Stimulated activated CD8-positive, alpha-beta memory T cell treated with anti-CD3 and anti-CD28 coated beads, Interleukin-7, amount 100 ng/mL, for 48 hours (primary cell): ENCODE measurements at places on chromosomes 3 and 15.
A peak's percentile ranks its signal among the peaks of the same experiment; 100 is the strongest.

DNA sequence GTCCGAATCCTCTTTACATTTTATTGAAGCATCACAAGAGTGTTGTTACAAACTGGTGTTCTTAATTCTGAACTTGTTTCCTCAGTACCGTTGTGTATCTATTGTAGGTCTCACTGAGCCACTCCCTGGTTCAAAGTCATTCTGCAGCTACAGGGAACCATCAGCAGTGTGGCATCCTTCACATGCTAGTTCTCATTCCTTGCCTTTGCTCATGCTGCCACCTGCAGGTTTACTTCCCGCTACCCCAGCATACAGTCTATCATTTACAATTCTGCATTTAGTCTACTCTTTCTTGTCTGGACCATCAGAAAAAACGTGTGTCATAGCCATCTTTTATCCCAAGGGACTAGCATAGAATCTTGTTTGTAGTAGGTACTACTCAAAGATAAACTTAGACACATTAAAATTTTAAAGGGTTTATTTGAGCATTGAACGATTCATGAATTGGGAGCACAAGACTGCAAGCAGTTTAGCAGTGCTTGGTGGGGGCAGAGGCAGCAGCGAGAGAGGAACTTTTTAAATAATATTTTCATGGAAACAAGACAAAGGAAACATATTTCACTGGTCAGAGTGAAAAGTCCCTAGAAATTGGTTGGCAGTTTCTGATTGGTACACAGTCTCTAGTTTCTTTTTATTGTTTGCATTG is 402.1 kb downstream of the CADM2 start:
- no peak for DNase-seq

DNA sequence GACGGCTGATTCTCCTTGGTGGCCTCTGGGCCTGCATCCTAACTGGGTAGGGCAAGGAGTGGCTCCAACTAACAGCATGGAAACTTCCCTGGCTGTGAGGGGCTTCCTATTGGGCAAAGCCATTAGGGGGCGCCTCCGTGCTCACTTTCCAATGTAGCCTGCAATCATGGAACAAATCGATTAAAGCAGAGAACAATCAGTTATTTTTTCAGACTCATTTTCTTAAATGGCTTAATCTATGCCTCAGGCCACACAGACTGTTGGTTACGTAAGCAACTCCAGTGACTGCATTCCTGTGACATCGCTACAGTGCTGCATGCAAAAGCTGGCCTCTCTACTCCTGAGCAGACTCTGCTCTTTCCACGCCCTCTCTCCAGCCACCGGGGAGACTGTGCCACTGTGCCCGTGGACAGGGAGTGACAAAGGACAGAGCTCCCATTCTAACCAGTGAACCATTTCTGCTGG is 278.9 kb downstream of the KLF13 start:
- no peak for DNase-seq

- DNase-seq: no peak
These were observed 37.1 kb downstream of the EIF4E3 start for GRCh38 chr3:71688121-71688520.

GRCh38 chr3:154584974-154585373 is 155.0 kb upstream of the GPR149 start:
- DNase-seq: no peak

- DNase-seq: no peak
These were observed 321.4 kb upstream of the IL12A start for GRCh38 chr3:159667261-159667660.

- no peak for DNase-seq
These were observed 30.5 kb upstream of the XIRP1 start for GRCh38 chr3:39222939-39223338.

GRCh38 chr15:39687965-39688364 is 94.7 kb downstream of the FSIP1 start:
- no peak for DNase-seq

DNA sequence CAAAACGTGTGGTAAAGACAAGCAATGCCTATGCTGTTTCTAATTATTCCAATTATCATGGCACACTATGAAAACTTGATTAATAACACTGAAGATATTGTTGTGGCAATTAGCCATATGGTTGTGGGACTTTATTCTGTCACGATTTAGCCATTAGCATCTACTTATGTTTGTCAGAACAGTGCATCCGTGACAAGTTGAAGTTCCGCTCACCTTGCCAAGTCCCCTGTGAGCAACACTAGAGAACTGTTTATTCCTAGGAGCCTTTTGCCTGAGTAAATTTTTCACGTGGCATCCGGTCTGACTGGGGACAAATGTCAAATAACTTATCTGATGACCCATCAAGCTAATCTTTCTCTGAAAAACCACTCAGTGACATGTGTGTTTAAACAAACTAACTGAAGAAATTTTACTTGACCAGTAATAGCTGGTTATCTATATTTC is 403.3 kb downstream of the TBC1D5 start:
- DNase-seq: no peak

GRCh38 chr3:151766454-151766853 is 32.7 kb downstream of the AADACL2 start:
- no peak for DNase-seq

DNA sequence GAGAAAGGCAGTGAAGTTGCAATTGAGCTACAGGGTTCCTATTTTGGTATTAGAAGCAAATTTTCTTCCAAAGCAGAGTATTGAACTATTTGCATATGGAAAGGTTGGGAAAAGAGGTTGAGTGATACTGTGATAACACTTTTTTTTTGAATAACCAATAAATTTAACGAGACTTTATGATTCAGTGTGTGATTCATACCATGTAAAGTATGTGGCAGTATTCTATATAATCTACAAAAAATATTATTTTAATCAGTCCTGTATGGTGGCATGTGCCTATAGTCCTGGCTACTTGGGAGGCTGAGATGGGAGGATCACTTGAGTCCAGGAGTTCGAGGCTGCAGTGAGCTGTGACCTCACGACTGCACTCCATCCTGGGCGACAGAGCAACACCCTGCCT is 206.9 kb downstream of the BBX start:
- DNase-seq: no peak

- DNase-seq: no peak
These were observed 1075.3 kb upstream of the ALCAM start for GRCh38 chr3:104291437-104291851.

- no peak for DNase-seq
These were observed 2.6 kb downstream of the ZBTB47 start for GRCh38 chr3:42655980-42656679.

- no peak for DNase-seq
These were observed 392.8 kb upstream of the WNT5A start for GRCh38 chr3:55879901-55880331.

DNA sequence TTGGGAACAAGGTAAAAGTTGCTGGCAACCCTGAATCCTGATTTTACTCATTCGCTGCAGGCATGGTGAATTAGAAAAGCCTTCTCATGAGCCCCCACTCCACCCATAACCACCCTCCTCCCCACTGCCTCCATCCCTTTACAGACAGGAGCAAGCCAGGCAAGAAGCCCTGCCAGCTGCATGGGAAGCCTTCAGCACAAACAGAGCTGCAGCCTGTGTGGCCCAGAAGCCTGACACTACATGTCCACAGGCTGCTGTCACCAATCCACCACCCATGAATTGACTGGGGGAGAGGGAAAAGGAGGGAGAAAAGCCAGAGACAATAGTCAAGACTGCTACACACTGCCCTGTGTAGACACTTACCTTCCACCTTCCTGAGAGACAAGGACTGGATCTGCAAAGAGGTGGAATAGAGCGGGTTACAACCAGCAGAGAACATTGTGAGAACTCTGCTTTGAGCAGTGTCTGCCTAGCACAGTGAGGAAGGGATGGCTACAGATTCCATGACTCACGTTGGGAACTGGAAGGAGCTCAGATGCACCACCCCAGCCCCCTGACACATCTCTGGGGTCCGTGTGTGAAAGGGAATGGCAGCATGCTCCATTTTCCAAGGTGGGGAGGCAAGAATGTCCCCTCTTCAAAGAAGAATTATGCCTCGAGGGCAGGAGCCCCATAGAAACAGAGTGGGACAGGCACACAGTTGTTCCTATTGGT is 33.9 kb downstream of the DZIP1L start:
- DNase-seq: no peak

DNA sequence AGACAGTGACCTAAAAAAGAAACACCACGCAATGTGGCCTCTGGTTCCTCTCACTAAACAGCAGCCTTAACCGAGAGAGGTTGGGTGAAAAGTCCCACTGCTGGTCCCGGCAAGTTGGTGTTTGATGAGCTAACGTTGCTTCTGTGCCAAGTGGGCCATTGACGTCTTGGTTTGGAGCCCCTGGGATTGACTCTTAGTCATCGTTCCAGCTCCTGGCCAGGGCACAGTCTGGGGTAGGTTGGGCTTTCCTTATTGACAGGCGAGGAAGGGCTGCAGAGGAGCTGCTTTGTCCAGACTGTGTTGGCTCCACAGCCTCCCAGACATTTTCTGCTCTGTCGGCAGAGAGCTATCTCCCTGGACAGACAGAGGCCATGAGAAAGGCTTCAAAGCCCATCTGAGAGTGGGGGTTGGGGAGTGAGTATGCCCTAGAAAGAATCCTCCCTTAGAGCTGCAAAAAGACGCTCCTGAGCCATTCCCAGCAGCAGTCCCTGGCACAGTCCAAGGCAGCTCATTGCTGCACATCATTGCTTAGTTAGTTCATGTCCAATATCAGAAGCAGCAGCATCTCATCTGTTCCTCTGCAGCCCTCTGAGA is 28.6 kb upstream of the C3orf80 start:
- no peak for DNase-seq

- DNase-seq: no peak
These were observed 18.6 kb downstream of the WHAMM start for GRCh38 chr15:82828075-82828474.

GRCh38 chr3:133588784-133589465 is 15.4 kb downstream of the CDV3 start:
- DNase-seq: no peak

- DNase-seq: no peak
These were observed 279.7 kb downstream of the ZBTB20 start for GRCh38 chr3:114867359-114867758.

- DNase-seq: no peak
These were observed 753 bp downstream of the ITGB5 start for GRCh38 chr3:124886168-124887056.

DNA sequence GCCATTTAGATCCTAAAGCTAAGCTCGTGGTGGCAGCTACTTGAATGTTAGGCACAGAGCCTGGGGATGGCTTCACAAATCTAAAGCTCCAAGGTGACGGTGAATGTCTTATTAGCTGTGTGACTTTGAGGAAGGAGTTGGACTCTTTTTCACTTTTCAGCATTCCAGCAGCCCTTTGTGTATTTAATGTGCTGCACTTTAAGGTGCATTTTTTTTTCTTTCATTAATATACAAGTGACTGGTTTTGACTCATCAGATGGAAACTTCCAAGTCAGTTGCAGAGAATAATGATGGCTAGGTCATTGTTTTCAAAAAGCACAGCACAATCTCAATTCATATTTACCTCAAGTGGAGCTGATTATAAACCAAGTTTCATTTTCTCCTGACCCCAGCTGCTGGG is 55.8 kb downstream of the TMED3 start:
- no peak for DNase-seq

- DNase-seq: peak; percentile 27
These were observed 69.3 kb downstream of the MESD start for GRCh38 chr15:80920271-80920699.

DNA sequence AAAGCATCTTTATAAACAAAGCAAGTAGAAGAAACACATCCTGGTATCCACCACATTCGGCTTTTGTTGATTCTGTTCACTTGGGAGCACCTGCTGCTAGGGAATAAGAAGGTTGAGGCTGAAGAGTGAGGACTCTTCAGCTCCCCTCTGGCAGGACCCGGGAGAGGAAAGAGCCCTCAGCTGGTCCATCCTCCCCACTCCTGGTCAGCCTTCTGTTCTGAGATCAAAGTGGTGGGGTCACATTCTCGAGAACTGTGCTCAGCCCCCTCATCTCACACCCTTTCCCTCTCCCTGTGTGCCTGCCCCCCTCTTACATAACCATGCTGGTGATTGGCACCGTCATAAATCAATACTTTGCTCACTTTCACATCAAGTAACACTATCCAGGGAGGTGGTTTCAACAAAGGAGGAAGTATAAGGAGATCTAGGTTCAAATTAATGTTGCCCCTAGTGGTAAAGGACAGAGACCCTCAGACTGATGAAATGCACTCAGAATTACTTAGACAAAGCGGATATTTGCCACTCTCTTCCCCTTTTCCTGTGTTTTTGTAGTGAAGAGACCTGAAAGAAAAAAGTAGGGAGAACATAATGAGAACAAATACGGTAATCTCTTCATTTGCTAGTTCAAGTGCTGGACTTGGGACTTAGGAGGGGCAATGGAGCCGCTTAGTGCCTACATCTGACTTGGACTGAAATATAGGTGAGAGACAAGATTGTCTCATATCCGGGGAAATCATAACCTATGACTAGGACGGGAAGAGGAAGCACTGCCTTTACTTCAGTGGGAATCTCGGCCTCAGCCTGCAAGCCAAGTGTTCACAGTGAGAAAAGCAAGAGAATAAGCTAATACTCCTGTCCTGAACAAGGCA is at the start of gene NR1I2:
TSS of gene NR1I2 (plus strand) at position 772 of the 869 bp plus-strand sequence.
- DNase-seq: no peak

- no peak for DNase-seq
These were observed 67.7 kb upstream of the OSTN start for GRCh38 chr3:191131305-191131704.

- DNase-seq: no peak
These were observed 54.8 kb downstream of the SQOR start for GRCh38 chr15:45689616-45690015.

DNA sequence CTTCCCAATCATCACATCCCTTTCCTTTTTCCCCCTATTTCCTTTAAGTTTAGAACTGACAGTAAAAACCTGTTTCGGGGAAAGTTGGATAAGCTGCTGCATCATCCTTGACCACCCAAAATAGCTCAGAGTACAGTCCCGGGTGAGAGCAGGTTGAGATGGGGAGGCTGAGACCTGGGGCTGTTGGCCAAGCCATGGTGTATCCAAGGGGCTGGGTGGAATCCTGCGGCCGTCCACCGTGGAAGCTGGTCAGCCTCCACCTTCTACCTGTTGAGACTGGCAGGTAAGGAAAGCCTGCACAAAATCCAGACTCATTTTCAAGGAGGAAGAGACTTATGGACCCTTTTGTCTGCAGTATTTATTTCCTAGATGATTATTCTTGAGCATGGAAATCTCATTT is 128.2 kb upstream of the PLXNA1 start:
- no peak for DNase-seq

DNA sequence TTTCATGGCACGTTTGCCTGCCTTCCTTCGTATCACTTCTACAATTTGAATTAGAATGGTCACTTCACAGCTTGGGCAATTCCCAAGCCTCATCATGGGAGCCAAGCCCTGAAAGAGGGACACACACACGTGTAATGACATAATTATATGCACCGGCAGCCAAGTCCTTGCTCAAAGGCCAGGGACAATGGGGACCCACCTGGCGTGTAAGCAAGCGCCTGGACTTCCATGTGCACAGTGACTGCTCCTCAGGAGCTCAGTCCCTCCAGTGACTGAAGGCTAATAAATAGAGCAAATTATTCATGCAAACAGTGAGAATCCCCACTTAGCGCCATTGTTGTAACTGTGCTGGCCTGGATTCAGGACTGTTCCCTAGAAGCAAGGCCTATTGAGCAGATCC is 115.1 kb downstream of the DNAJB8 start:
- no peak for DNase-seq

DNA sequence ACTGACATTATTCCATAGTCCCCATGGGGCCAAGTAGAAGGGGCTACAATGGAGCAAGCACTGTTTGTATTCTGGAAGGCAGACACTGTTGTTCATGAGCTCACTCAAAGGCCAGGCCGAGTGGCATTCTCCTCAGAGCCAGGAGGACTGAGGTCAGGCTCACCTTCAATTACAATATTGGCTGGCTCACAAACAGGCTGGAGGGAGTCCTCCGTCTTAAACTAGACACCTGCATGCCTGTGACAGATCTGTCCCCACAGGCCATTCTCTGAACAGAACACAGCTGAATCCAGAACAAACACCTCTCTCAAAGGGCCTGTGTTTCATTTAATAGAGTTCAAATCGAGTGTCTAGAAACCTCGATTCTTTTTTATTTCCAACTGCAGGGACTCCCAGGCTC is 347.4 kb upstream of the PPP2R3A start:
- no peak for DNase-seq
